Effector memory CD4-positive, alpha-beta T cell (primary cell): ENCODE measurements at places on chromosomes 6 and 20.
A peak's percentile ranks its signal among the peaks of the same experiment; 100 is the strongest.

DNA sequence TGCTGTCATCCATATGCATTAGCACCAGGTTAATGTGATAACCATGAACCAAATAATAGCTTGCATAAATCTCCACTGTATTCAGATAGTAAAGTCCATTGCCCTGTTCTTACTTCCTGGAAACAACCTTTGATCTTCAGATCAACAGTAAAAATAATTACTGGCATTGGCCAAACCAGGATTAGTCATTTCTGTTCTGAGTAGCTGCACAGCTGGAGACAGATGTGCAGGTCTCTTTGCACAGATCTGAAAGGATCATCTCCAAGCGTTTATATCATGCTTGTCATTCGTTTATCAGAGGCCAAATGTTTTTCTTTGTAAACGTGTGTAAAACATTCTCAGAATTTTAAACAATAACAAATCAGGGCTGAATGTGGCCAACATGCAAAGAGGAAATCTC, 134.4 kb upstream of the HMGCLL1 start:
- no peak for DNase-seq

GRCh38 chr20:19661717-19662636, 96.1 kb upstream of the RIN2 start:
- DNase-seq, result no peak

DNA sequence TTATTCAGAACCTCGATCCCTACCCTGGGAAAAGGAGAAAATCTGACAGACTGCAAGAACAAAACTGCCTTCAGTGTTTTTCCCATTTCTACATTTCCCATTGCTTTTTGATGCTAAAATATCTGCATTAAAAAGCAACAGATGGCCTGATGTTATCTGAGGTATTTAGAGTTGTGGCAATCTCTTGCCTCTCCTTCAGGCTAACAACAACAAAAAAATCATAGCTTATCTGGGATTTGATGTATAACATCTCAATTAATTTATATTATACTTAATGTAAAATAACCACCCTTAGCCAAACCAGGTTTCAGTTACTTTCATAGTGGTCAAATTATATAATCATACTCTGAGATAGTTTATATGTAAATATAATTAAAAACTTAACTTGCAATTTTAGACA, 15.8 kb upstream of the GABRR2 start:
- DNase-seq, result no peak

- peak; percentile 37 for DNase-seq
These were observed at the start of gene GPSM3 for GRCh38 chr6:32192608-32193039. TSS of gene GPSM3 (minus strand) at chr6:32192643. CDS start at chr6:32192513, 130 bp downstream.

GRCh38 chr6:170130771-170131241, 160.1 kb downstream of the DLL1 start:
- no peak for DNase-seq

GRCh38 chr6:4563156-4563555, 213.0 kb upstream of the CDYL start:
- no peak for DNase-seq

DNA sequence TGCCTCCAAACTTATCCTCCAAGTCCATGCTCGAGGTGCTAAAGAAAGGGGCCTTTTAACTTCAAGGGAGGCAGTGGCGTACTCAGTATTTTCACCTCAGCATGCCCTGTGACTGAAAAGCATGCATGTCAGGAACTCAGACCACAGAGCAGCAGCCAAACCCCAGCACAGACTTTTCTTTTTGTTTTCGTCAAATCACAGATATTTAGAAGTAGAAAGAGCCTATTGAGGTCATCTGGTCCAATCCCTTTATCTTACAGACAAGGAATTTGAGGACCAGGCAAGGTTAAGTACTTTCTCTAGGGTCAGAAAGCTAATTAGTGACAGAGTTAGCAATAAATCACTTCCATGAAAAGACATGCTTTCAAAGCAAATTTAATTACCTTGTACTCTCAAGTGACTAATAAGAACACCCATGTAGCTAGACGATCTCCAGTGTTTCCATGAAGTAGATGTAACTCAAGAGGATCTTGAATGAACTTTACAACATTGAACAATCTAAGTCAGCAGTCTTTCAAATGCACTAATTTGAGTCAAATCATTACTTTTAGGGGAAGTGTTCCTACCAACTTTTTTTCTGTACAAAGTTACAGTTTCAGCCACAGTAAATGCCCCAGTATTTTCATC, 35.9 kb downstream of the MOXD1 start:
- DNase-seq, result no peak

GRCh38 chr6:7418238-7418905, 28.8 kb downstream of the RIOK1 start:
- DNase-seq, result no peak

DNA sequence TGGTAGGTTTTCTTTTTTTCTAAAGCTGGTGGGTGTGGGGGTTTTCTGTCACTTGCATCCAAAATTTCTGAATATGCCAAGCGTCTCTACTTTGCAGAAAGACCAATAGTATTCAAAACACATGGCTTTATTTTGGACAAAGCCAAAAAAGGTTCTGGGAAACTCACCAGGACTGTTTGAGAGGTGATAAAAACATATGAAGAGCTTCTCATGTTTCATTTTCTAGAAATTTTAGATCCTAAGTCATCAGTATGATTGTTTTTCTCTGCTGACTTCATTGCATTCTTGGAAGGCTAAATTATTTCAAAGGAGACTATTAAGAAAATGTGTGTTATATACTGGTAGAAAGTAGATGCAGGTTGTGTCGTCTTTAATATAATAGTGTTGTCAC, 51.3 kb downstream of the GCLC start:
- DNase-seq, result no peak

- DNase-seq, result no peak
These were observed 318.9 kb downstream of the SYNE1 start for GRCh38 chr6:152318278-152318677.

DNA sequence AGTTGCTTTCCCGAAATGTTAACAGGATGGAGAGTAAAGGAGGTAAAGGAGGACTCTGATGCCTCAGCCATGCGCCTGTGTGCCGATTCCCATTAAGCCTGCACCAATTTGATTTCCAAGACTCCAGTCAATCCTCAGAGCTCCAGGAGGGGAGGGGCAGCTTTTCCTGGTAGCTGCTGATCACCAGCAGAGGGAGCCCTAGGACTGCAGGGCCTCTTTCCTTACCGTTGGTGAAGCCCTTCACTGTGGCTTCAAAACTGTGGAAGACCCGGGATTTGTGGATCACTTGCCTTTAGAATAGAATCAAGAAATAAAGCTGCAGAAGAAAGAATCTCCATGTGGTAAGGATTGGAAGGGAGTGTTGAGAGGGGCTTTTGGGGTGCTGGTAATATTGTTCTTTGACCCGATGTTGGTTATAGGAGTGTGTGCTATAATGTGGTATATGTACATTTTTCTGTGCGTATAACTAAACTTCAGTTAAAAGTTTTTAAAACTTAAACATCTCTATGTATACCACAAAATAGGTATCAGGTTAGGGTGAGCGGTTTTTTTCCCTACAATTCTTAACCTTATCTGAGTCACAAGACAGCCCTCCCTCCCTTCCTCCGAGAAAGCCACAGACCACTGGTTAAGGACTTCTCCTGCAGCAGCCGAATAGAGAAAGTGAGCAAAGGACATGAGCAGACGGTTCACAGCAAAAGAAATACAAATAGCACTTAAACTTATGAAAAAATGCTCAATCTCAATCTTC, 6.9 kb upstream of the OSER1 start:
- DNase-seq, result peak; percentile 54

- DNase-seq, result no peak
These were observed 17.5 kb upstream of the SYNCRIP start for GRCh38 chr6:85660181-85660611.

GRCh38 chr20:10551732-10552724, 116.9 kb downstream of the SLX4IP start:
- DNase-seq, result no peak

GRCh38 chr20:2742934-2743559, 50.5 kb downstream of the EBF4 start:
- peak; percentile 47 for DNase-seq

GRCh38 chr20:44495802-44496481, 20.3 kb downstream of the TTPAL start:
- no peak for DNase-seq

DNA sequence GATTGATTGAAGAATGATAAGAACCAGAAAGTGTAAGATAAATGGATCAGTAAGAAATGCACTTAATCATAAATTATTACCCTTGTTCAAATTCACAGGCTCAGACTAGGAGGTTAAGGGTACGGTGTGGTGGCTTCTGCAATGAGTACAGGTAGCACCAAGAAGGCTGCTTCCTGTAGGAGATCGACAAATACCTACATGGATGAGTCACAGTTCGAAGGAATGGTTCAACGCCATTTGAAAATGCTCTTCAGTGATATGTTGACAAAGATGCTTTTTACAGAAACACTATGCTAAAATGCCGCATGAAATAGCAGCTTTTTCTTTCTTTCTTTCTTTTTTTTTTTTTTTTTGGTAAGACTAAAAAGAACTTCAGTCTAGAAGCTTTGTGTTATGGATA, 116.2 kb downstream of the DTNBP1 start:
- no peak for DNase-seq

GRCh38 chr6:168611691-168612090, 170.7 kb downstream of the SMOC2 start:
- no peak for DNase-seq

DNA sequence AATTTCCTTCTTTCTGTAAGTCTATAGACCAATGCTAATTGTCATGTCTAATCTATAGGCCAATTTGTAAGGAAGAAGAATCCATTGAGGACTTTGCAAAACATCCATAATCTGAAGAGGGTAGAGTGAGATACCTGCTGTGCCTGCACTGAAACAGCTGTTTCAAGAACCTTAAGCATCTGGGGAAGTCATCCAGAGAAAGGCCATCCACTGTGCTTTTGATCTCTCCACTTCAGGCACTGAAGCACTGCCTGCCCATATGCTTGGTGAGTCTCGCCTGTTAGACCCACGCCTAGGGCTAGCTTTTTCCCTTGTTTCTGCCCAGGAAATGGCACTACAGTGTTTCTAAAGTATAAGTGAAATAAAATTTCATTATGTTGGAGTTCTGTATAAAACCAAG, 921.8 kb upstream of the EPHA7 start:
- no peak for DNase-seq

GRCh38 chr6:164741938-164742451, 567.4 kb downstream of the C6orf118 start:
- no peak for DNase-seq

DNA sequence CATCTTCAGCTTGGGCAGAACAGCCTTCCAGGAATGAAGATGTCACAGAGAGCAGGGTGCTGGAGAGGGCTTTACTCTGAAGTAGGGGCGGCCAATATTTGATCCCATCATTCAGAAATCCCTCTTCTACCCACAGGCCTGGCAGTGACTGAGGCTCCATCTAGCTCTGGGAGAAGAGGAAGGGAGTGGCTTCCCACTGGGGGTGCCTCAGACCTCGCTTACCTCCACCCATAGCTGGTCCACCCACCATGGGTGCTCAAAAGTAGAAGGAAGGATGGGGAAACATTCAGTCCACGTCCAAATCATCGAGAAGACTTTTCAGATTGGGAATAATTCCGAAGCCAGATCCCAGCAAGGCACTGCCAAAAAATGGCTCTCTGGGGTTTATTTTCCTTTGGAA, 11.8 kb upstream of the THBD start:
- DNase-seq, result no peak

GRCh38 chr6:35876902-35877301, 44.0 kb downstream of the SRPK1 start:
- DNase-seq, result no peak

GRCh38 chr20:16664020-16664419, 65.8 kb upstream of the SNRPB2 start:
- DNase-seq, result no peak

DNA sequence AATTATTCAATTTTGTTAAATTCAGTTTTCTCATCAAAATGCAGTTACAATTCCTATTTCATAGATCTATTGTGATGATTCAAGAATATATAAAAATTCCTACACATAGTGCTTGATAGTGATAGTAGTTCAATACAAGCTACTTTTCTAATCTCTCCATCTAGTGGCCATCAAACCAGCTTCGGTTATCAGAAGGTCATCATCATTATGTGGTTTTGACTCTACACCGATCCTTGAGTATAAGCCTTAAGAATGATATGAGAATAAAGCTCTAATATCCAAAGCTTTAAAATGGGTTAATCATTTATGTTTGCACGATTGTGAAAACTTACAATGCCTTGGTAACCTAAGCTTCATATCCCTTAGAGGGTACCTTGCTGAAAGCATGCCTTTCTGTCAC, 167.5 kb upstream of the PREP start:
- DNase-seq, result no peak

DNA sequence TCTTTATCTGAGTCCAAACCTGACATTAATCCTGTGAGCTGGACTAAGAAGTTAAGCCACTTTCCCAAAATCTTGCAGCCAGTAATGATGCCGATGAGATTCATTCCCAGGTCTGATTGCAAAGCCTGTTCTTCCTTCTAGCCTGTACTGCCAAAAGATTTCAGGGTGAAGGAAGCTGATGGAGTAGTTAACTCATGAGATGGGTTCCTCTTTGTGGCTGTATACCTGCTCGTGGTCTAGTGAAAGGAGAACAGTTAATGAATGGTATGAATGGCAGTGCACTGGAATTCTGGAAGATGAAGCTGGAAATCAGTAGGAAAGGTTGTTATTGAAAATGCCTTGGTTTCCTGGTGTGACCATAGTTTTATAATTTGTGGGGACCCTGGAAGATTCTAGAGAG, 112.0 kb downstream of the FYN start:
- no peak for DNase-seq

DNA sequence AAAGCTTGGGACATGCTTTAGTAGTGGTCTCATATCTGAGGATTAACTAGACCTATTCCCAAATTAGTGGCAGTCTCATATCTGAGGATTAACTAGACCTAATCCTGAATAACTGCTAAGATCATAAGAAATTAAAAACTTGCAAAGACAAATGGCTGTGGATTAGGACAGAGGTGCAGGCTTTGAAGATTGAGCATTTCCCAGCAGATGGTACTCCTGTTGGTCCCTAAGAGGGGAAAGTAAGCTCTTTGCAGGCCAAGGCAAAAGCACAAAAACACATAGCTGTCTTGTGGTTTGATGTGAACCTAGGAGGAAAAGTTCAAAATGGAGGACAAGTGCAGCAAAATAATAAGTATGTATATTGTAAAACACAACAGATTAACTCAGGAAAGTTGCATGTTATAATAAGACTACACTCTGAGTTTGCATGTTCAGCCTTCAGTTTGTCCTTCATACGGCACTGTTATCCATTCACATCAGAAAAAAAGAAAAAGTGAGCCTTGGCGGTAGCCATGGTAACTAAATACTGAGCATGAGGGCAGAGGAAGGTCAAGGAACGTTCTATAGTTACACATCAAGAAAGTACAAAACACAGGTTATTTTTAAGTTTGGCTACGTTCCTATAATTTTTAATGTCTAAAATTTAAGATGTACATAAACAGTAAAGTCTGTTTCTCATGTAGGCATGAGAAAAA, 62.8 kb downstream of the FILIP1 start:
- no peak for DNase-seq

- no peak for DNase-seq
These were observed 22.9 kb upstream of the HMGA1 start for GRCh38 chr6:34213772-34214171.

DNA sequence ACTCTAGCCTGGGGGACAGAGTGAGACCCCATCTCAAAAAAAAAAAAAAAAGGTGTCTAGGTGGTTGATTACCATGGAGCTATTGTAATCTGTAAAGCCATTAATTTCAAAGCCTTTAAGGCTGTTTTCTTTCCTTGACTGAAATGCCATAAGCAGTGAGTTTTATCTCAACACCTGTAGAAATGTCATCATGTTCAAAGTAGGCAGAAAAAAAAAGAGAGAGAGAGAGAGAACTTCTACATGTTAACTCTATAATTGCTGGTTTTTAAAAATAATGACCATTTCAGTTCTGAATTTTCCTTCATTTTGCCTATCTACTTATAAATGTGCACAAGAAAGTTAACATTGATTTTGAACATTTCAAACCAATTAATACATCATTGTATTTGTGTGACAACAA, 29.7 kb upstream of the POLR1H start:
- DNase-seq, result no peak
